Central memory CD4-positive, alpha-beta T cell (primary cell): ENCODE measurements at places on chromosomes 5 and 9.

DNA sequence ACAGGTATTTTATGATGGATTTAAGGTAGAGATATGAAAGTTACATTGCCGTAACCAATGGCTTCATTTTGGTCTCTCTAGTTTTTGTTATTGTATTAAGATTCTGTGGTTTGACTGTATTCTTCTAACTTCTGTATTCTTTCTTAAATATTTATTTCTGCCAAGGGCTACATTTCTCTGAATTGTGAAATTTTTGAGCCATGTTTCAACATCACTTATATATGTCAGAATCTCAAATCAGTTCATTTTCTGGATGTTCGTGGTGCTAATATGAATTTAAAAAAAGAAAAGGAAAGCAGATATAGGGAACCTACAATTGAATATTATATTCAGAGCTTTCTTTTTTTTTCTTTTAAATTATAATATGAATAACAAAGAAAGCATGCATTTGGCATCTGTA is 142.7 kb downstream of the ANXA1 start:
- DNase-seq: no peak

- DNase-seq: no peak
These were observed 58.3 kb upstream of the ERCC6L2 start for GRCh38 chr9:95817205-95817604.

DNA sequence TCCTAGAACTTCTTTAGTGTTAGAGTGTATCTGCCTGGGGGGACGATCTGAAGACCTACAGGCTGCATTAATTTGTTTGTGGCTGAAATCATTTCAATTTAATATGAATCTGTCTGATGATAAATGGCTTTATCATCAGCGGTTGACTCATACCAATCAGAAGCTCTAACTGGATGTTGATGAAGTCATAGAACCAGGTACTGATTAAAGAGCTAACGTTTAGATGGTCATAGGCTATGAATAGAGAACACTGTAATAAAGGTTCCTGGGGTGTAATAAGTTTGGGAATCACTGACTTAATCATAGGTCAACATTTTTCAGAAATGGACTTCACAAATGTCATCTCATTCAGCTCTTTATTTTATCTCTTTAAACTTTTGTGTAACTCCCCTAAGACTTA is 329.9 kb downstream of the MSX2 start:
- no peak for DNase-seq

GRCh38 chr9:326667-327066 is 112.0 kb downstream of the DOCK8 start:
- no peak for DNase-seq
